Fibroblast of skin of right quadriceps (primary cell): ENCODE measurements at places on chromosomes 1 and 21.

GRCh38 chr1:26035959-26036755 lies 9.8 kb downstream of the SLC30A2 start:
- DNase-seq: peak; percentile 54

DNA sequence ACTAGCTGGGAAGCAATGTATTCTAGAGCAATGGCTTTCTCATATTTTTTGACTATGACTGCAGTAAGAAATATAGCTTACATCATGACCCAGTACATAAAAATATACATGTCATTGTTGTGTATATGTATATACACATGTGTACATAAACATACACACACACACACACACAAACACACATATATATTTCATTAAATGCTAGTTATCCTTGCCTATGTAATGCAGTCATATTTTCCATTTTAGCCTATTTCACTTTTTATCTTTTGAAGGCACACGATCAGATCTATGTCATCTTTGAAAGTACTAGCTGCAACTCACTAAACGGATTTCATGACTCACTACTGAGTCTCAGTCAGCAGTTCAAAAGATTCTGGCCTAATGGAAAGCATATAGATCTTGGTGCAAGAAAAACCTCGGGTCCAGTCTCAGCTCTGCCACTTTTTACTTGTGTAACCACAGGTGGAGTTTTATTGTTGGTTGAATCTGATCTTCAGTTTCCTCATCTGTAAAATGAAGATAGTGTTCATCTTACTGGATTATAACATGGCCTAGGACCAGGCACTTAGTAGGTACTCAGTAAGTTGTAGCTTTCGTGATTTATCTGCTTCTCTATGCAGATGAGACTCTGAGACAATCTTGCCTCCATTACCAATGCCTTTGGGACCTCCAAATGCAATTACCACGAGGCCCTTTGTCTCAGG lies 325.6 kb downstream of the RRAGC start:
- no peak for DNase-seq

- no peak for DNase-seq
These were observed 37.4 kb downstream of the PCAT6 start for GRCh38 chr1:202848191-202848542.

DNA sequence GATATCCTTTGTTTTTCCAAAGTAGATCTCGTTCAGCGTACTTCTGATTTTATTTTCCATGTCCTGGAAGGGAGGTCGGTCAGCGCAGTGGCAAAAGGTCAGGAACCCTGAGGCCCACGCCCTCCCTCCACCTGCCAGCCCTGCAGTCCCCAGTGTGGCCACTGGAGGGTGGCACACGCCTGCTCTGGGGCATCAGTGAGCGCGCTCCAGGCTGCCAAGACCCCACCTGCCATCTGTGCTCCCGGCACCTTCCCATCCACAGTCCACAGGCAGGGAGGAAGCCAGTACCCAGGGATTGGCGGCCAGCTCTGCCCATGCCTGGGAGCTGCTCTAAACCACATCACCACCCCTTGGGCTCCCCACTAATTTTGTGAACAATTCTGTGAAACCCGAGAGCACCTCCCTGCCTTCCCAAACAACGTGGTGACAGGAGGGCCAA lies 32.3 kb downstream of the SLC66A1 start:
- DNase-seq: peak; percentile 20

GRCh38 chr1:174519844-174520243 lies 72.1 kb downstream of the GPR52 start:
- no peak for DNase-seq
